ENCODE measurements at places on chromosomes 1 and 21.

GRCh38 chr1:206828765-206829164 is 36.7 kb upstream of the IL20 start:
- DNase-seq = no peak

DNA sequence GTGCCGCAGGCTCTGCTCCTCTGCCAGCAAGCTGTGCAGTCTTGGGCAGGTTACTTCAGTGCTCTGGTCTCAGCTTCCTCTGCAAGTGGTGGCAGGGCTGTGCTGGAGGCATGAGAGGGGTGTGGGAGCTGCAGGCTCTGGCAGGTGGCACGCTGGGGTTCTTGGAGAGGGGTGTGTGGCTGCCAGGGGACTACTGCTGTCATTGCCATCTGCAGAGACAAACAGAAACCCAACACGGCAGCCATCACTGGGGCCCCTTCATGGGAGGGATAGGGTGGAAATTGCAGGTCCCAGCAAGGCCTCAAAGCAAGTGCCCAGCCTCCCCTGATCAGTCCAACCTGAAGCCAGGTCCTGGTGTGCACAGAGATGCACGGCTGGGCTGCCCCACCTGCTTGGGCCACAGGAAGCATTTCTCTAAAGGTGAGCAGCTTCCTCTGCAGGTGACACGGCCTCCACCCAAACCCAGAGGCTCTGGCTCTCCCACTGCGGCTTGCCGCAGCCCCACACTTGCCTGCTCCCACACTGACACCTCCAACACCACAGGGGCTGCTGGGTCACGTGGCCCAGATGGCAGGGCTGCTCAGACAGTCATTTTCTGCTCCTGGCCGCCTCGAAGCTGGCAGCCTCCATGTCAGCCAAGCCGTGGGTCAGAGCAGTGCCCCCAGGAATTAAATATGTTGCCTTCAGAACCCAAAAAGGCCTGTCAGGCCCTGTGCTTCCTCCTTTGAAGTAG is 4.1 kb upstream of the COL6A2 start:
- no peak for DNase-seq

- DNase-seq = no peak
These were observed 76.7 kb upstream of the RUNX3 start for GRCh38 chr1:25006770-25007169.

- DNase-seq = no peak
These were observed 43.3 kb downstream of the GPR88 start for GRCh38 chr1:100581096-100581705.

GRCh38 chr1:207191061-207191460 is 87.0 kb downstream of the C4BPA start:
- no peak for DNase-seq

- DNase-seq = no peak
These were observed 19.3 kb upstream of the ACTL8 start for GRCh38 chr1:17735793-17736192.

DNA sequence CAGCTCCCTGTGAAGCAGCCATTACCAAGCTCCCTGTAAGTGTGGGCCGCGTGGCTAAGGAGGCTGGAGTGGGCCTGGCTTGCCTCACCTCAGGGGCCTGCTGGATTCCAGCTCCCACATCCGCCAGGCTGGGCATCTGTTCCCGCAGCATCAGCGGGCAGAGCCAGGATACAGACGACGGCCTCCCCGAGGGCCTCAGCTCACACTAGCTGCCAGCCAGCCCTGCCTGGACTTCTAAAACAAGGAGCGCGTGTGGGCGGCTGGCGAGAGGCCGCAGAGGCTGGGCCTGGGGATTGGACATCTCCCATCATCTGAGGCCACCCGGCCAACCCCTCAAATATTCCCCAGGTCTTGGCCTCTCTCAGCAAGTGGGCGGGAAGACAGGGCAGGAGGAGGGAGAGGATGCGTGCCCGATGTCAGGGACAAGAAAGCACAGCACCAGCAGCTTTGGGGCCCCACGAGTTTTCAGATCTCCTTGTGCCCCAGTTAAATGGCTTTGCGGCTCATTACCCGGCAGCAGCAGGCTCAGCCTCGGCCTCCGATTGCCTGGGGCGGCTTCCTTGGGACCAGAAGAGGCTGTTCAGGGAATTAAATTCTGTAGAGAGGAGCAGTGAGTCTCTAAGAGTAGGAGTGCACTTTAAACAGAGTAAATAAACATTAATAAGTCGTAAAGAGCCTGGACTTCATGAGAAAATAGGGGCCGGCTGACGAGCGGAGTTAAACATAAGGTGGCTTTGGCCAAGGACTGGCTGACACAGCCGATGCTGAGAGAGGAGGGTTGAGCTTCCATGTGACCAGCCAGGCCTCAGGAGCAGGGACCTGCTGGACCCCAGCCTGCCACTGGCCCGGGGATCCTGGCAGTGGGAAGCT is 208.9 kb upstream of the C1orf174 start:
- no peak for DNase-seq

- no peak for DNase-seq
These were observed 43.0 kb downstream of the NPHP4 start for GRCh38 chr1:5949085-5949760.

- DNase-seq = no peak
These were observed 10.0 kb upstream of the OVAAL start for GRCh38 chr1:180548686-180549317.

DNA sequence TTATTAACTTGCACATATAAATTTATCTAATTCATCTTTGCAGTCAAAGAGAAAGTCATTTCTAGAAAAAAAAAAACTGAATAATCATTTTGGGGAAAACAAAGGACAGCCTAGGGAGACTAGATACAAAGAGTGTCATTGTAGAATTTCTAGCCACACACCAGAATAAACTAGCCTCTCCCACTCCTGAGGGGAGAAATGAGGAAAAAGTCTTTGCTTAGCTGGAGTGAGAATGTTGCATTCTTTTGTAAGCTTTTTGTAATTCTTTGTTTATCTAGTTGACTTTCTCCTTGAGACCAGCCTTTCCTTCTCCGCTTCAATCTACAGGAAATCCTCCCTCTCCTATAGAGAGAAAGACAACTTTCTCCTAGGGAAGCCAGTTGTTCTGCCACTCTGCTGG is 15.9 kb upstream of the CGN start:
- DNase-seq = no peak

DNA sequence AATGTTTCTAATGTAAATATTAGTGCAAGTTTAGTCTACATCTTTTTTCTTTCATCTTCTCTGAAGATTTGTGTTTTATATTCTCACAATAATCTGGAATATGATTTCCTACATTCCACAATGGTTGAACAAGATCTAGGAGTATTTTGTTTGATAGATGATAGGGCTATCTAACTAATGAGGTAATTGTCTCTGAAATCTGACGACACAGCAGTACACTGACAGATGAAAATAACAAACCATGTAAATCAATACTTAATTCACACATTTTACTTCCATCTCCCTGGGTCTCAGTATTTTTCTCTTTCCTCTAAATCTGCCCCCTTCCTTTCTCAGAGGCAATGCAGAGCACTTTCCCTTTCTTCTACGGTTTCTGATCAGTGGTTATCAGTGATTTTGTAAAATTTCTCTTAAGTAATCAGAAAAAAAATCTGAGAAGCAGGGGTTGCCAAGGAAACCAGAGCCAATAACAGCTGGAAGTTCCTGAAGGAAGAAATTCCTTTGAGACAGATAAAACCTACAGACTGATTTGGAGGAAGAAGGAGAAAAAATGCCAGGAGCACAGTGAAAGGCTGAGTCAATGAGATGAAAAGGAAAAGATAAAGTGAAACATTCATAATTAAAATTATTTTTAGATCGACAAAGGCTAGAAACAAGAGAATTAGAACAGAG is 7.3 kb upstream of the ANKRD13C start:
- DNase-seq = no peak

DNA sequence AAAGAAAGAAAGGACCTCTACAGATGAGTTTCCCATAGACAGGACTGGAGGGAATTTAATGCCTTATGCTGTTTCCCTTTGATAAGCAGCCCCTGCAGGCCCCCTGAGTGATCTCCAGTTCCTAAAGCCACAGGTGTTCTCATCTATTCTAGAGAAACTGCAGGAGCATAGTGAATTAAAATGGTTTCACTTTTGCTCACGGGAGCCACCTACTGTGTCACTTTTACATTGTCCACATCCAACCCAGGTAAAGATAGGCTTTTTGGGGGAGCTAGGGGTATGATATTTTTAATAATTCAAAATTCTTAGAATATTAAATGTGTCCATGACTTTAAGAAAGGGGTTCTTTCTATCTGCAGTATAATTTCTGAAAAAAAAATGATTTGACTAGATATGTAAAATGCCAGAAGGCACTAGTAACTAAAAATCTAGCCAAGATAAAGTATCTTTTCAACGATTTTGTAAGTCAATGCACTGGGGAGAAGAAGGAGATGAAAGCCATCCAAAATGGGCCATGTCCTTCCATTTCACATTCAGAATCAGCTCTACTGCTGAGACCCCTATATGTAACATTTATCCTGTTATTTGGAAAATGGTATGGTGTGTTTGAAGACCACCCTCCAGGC is 267.3 kb upstream of the DUSP10 start:
- DNase-seq = no peak

- no peak for DNase-seq
These were observed 1.3 kb downstream of the DYRK3 start for GRCh38 chr1:206636671-206637070.

DNA sequence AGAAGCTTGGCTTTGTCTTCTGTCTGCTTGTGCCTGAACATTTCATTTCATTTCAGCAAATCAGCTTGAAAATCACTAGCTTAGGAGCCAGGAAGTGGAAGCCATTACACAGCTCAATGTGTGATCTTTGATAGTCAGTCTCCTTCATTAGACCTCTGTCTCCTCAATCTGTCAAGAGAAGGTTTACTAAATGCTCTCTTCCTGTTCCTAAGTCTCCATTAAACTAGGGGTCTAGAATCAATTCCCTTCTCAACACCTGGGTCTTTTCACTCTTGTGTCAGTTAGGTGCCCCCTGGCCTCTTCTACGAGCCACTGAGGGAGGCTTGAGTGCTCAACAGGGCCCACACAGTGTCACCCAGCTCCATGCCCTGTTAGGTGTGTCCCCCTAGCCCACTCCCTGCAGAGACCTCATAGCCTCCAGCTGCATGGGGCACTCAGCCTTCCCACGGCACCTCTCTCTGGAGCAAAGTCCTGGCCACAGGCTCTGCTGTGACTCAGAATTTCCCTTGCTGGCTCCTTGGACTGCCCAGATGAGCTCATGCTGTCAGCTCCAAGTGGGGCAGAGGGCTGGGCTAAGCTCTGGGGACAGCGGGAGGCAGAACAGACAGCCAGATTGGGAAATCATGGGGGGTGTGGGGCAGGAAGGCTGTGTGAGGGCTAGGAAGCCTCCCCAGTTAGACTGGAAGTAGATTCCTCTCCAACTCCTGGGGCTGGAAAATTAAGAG is 115.7 kb upstream of the IPO9 start:
- DNase-seq = no peak

- DNase-seq = no peak
These were observed 37.5 kb downstream of the TRAPPC10 start for GRCh38 chr21:44049606-44050005.

- DNase-seq = no peak
These were observed 810.2 kb upstream of the ADAMTS5 start for GRCh38 chr21:27776925-27777553.

GRCh38 chr21:33332143-33332542 is 7.4 kb downstream of the IFNAR1 start:
- DNase-seq = no peak

Measured in stimulated activated CD4-positive, alpha-beta T cell treated with anti-CD3 and anti-CD28 coated beads, Interleukin-12 subunit alpha, Interleukin-12 subunit beta, amount 100 ng/mL, for 48 hours (primary cell).